ENCODE measurements at places on chromosomes 3 and 15. TPM values are rescaled to one million over a fixed set of nuclear protein-coding genes. Genes with fewer than 3 reads are reported as not detected.

DNA sequence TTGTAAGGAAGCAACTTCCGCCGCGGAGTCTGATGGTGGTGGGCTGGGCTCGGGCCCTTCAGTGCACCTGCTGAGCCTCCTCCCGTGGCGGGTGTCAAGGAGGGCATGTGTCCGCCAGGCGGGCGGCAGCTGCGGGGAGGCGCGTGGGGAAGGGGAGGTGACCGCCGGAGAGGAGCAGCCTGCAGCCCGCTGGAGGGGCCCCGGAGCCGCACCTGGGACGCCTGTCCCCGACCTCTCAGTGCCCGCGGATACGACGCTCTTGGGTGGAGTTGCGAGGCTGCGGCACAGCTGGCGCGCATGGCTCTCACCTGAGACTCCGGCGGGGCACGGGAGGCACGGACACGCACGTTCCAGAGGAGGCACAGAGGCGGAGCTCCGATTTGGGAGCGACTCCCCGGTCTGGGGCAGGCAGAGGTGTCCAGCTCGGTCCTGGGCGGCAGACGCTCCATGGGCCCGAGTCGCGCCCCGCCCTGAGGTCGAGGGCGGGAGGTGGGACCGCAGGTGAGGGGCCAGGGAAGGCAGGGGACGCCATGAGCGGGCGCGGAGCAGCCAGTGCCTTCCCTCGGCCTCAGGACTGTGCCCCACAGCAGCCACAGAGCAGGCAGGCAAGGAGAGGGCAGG lies 50.2 kb upstream of the PRR20G start:
- DNase-seq, result no peak

DNA sequence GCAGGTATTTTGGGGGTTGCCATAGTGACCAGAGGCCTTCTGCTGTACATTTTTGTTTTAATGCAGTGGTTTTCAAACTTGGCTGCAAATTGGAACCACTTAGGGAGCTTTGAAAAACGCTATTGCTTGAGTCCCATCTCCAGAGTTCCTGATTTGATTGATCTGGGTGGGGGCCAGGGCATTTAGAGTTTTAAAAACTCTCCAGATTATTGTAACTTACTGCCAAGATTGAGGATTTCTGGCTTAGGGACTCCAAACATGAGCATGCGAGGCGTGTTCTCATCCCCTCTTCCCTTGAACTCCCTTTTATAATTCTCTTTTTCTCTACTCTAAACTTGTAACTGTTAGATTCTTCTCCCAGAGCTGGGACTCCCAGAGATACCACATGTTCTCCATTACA lies 340.8 kb upstream of the SUCLG2 start:
- DNase-seq, result no peak

Gene C3orf20
- polyA plus RNA-seq, result 0.02 TPM

- no peak for DNase-seq
These were observed at the start of gene FES for GRCh38 chr15:90883976-90884718. Gene FES (plus strand): TSS chr15:90884504. CDS start chr15:90885046, 542 bp downstream.

Gene BOC
- 9.3 TPM for polyA plus RNA-seq

- DNase-seq, result no peak
These were observed 5.0 kb upstream of the SNX22 start for GRCh38 chr15:64146520-64146884.

DNA sequence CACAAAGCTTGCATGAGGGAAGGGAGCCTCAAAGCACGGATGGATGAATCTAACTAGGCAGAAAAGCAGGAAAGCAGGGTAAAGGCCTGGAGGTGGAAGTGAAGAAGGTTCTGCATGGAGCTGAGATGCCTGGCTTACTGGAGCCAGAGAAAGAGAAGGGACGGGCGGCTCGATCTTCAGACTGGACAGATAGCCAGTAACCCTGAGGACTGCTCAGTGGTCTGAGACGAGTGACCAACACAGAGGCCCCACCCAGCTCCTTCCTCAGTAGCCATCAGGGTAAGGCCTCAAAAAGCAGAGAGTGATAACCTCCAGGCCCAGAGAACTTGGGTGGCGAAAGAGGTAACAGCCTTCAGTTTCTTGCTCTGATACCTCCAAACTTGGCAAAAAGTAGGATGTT lies 6.4 kb downstream of the CLN6 start:
- no peak for DNase-seq

Measured in keratinocyte (primary cell).